Hematopoietic multipotent progenitor cell (in vitro differentiated cells): ENCODE measurements at places on chromosomes 7 and 10. TPM values are rescaled to one million over a fixed set of nuclear protein-coding genes. Genes with fewer than 3 reads are reported as not detected.

PRPF18 gene
- 5.7 TPM for total RNA-seq

GRCh38 chr7:97732565-97733275 is 834 bp downstream of the TAC1 start:
- DNase-seq = no peak

INA gene
- total RNA-seq = not detected

- DNase-seq = no peak
Measured at GRCh38 chr10:3193751-3194150, 21.2 kb upstream of the PITRM1 start.

DNA sequence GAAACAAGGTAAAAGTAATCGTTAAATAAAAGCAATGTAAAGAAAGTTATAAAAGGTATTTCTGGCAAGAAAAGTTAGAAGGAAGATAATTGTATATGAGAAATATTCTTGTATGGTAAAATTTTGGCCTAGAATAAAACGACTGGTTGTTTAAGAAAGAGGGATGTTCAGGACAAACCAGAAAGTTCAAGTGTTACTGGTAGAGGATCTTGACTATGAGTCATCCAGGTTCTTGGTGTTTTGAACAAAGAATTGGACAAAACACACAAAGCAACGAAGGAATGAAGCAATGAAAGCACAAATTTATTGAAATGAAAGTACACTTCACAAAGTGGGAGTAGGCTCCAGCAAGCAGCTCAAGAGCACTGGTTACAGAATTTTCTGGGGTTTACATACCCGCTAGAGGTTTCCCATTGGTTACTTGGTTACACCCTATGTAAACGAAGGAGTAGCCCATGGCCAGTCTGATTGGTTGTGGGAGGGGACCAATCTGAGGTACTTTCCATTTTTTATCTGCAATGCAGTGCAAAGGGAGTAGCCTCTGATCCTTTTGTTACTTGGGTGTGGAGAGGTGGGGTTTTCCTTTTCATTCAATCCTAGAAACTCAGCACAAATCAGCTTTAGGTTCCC is 22.4 kb upstream of the GARS1 start:
- no peak for DNase-seq
